Fibroblast of skin of left quadriceps (primary cell): ENCODE measurements at places on chromosomes 3 and 15.

- no peak for DNase-seq
Measured at GRCh38 chr3:47418167-47419082, 37.6 kb downstream of the PTPN23 start.

DNA sequence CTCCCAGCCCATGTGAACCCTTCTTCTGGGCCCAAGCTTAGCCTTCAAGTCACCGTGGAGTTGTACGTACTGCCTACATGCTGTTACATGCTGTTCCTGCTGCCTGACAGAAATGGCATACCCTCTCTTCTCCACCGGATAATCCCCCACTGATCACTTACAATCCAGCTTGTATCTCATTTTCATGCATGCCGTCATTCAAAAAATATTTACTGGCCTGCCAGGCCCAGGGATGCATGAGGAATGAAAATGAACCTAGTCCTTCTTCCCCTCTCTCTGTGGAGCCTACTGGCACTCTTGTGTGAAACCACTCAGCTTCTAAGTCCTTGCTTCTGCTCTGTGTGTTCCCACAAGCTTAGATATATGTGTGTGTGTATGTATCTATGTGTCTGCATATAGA lies 60.6 kb downstream of the WNT5A start:
- no peak for DNase-seq

- DNase-seq: no peak
Measured at GRCh38 chr3:65975032-65975431, 63.7 kb downstream of the MAGI1 start.

DNA sequence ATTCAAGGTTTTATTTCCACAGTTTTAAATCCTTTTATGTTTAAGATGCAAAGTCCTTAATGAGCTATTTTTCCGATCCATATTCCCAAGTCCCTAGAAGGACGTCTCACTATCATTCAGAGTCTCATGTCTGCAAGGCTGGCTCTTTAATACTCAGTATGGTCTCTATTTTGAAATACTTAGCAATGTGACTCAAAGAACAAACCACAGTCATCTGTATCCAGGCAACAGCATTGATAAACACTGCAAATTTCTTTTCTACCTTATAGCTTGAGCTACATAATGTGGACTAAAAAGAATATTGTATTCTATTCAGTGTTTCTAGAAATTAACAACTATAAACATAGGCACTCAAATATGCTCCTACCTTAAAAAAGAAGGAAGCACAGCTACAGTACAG lies 588.3 kb upstream of the NAALADL2 start:
- DNase-seq: peak; percentile 65

DNA sequence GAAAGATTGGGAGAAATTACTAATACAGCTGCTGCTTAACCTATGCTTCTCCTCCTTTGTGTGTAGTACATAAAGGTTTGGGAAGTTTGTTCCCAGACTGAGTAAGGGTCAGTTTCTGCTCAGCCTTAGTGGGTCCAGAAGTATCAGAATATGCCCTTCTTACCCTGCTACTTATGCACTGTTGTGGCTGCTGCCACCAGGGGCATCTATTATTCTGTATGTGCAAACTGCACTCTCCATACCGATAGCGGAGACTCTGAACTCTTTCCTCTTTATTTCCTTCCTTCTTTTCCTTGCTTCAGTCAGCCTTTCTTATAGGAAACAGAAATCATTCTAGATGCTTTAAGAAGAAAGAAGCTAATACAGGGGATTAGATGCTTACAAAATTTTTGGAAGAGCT lies 4.0 kb downstream of the NEDD4 start:
- DNase-seq: no peak

DNA sequence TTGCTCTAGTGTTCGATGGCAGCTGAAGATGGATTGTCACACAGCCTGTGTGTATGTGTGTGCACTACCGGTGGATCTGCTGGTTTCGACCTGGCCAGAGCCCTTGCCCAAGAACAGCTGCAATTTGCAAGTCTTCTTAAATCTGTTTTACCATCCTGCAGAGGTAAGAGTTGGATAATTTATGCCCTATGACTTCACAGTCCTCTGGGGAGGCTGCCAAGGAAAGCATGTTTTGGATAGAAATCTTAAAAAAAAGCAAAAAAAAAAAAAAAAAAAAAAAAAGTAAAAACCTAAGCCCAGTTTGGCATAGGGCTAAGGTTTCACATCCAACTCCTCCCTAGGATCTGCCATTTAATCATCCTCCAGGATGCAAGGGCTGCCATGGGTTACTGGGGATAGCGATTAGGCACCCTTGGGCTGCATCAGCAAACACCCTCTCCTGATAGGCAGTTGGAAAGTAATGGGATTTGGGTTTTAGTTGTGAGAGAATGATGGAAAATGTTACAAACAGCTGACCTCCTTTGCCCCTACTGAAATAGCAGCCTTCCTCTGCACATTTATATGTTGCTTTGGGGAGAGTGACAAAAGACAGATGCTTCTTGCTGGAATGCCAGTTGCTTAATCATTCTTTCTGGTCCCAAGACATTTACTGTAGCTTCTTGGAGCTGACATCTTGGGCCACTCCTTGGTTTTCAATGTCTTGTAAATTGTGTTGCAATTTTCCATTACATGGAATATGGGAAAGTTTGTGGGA lies 35.4 kb downstream of the CD200R1L start:
- peak; percentile 89 for DNase-seq

GRCh38 chr15:78204351-78205309 lies 29.7 kb downstream of the ACSBG1 start:
- no peak for DNase-seq

- DNase-seq: no peak
Measured at GRCh38 chr15:62697636-62698035, 344.9 kb upstream of the TPM1 start.

GRCh38 chr3:152779653-152780052 lies 55.3 kb upstream of the P2RY1 start:
- DNase-seq: peak; percentile 53

GRCh38 chr3:140552403-140552802 lies 125.5 kb upstream of the TRIM42 start:
- DNase-seq: no peak

DNA sequence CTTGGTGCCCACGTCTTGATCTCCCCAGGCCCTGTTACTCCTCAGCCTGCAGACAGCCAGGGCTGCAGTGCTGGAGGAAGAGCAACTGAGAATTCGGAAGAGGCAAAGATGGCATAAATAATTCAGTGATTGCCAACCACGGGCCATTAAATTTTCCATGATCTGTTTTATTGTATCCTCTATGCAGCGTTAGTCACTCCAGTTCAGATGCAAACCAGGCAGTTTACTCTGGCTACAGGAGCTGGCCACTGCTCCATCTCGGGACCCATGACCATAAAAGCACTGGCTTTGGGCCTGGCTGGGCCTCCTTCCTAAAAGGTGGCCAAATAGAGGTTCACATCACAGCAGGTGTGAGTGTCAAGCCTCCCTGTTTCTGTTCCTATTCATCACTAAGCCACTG lies 137.6 kb upstream of the TLE3 start:
- no peak for DNase-seq

DNA sequence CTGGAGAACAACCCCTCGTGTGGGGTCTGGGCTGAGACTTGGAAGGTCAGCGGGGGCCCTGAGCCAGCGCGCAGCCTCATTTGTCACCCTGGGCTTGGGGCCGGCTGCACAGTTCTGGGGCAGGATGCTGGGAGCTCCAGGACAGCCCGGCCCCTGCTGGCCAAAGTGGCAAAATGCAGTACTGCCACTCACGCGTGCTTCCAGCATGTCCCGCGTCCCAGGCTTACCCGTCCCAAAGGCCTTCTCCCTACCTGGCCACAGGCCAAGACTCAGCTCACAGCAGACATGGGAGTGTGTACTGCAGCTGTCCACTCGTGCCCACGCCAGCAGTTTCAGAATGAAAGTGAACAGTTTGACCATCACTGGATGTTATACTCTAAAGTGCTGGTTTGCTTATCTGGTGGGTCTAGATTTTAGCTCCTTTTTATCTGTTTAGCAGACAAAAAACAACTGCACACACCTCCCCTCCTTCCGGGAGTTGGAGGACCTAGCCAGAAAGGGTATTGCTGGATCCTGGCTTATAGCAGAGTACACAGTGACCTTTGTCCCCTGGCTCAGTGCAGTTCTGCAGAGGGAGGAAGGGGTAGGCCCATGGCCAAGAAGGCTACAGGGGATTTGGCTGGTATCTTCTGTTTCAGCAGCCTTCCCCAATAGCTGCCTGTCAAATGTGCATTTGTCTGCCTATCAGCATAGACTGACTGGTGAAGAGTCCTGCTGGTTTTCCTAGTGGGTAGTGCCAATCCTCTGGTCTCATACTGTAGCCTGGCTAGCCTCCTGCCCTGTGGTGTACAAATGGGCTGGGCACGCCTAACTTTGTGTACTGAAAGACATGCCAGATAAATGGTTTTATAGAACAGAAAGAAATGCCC lies 23.2 kb upstream of the IP6K2 start:
- DNase-seq: no peak

DNA sequence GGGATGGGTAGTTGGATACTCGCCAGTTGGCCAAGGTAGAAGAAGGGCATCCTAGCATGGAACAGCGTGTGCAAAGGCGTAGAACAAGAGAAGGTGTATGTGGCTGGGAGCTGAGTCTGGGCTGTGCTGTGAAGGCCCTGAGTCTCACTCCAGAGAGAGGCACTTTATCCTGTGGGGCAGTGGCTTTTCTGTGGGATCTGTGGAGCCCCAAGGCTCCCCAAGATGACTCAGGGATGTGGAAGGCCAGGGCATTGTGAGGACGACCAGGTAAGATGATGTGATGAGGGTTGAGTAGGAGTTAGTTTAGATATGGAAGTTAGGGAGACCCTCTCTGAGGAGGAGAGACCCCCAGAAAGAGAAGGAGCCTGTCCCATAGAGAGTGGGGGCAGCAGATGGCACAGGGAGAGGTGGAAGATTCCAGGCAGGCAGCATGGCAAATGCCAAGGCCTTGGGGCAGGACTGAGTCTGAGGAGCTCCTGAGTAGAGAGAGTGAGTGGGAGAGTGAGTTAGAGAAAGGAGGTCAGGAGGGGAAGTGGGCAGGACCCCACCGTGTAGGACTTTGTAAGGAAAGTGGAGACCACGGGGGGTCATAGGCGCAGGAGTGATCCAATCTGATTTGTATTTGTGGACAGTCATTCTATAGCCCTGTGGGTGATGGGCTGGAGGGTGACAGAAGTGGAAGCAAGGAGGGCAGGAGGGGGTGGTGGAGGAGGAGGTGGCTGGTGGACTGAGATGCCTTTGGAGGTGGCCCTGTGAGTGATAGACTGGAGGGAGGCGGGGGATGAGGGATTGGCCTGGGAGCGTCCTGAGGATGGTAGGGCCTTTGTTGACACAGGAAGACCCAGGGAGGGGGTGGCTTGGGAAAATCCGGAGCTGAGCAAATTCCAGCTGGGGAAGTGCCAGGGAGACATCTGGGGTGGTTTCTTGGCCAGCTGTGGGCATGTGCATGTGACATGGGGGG lies 50.3 kb downstream of the FBLN2 start:
- DNase-seq: no peak

GRCh38 chr15:59292442-59293151 lies 80.1 kb downstream of the MYO1E start:
- DNase-seq: no peak

- DNase-seq: no peak
Measured at GRCh38 chr15:66172324-66172980, 81.1 kb downstream of the MEGF11 start.

GRCh38 chr3:43855674-43856299 lies 165.0 kb downstream of the ABHD5 start:
- DNase-seq: peak; percentile 37

GRCh38 chr15:26888761-26889160 lies 21.9 kb downstream of the GABRA5 start:
- DNase-seq: no peak

DNA sequence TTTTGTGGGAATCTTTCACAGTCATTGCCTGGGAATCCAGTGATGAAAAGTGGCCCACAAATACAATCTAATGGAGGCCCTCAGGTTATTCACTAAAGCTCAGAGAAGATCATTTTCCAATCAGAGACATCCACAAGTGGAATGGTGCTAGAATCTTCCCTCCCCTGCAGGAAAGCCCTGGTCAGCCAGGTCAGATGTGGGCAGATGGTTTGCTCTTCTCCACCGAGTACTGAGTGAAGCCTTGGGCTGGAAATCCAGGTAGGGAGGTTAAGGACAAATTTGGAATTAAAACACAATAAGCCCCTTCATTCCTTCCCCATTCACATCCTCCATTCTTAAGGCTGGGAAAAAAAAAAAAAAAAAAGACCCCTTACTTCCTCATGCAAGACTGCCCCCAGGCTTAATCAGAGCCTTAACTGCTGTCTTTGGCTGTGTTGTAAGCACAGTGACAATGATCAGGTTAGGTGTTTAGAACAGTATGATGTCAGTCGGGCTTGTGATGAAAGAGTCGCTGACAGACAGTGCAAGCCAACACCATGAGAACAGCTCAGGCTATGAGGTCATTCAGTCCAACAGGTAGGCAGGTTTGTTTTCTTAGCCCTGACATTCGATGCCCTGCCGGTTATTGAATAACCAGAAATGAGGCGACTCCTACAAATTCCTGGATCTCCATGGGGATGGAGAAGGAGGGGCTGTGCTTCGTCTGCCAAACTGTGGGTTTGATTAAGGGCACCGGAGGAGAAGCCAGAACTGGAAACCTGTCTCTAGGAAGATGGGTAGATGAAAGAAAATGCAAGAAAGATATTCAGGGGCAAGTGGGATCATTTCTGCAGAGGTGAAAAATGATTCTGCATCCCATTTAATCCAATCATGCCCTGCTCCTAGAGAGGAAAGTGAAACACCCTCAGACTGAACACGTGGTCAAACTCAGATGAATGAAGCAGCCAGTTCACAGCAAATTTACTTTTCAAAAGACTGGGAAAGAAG lies 23.5 kb upstream of the HES1 start:
- no peak for DNase-seq

GRCh38 chr3:197501496-197501878 lies 54.3 kb downstream of the BDH1 start:
- DNase-seq: no peak

- no peak for DNase-seq
Measured at GRCh38 chr3:27708250-27708649, 13.9 kb downstream of the EOMES start.

DNA sequence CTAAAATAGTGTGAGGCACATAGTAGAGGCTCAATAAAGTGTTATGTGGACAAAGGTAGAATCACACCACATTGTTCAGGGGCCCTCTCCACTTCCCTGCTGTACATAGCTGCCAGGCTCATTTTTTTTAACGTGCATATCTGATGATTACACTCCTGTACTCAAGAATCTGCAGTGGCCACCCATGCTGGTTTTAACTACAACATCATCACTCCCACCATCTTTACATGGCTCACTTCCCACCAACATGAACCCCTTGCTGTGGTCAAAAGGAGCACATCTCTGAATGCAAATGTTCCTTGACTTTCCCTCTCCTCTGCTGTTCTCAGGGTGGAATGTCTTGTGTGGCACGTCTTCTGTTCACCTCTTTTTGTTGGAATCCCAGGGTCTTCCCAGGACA lies 76.7 kb downstream of the FEM1B start:
- no peak for DNase-seq

DNA sequence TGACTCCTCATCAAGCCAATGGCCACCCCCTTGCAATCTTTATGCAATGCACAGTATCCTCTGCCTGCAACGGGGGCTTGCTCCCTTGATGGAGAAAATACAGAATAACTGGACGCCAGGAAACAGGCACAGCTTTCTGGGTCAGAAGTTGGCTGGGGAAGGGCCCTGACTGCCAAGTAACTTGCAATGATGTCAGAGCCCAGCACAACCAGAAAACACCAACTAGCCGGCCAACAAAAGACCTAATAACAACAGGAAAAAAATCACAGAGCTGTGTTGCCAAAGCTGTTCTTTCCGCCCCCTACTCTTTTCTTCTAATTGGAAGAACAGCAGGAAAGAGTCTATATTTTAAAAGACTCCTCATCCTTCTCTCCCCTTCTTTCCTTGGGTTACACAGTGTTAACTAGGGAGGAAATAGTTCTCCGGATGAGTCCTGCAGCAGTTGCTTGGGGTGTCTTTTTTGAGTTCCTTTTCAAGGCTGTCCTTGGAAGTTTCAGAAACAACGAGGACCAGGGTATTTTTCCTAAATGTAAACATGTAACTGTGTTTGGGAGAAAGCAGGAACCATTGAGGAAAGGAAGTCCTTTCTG lies 1.4 kb upstream of the SEMA6D start:
- no peak for DNase-seq
